Central memory CD8-positive, alpha-beta T cell (primary cell): ENCODE measurements at places on chromosomes 3 and 15.

DNA sequence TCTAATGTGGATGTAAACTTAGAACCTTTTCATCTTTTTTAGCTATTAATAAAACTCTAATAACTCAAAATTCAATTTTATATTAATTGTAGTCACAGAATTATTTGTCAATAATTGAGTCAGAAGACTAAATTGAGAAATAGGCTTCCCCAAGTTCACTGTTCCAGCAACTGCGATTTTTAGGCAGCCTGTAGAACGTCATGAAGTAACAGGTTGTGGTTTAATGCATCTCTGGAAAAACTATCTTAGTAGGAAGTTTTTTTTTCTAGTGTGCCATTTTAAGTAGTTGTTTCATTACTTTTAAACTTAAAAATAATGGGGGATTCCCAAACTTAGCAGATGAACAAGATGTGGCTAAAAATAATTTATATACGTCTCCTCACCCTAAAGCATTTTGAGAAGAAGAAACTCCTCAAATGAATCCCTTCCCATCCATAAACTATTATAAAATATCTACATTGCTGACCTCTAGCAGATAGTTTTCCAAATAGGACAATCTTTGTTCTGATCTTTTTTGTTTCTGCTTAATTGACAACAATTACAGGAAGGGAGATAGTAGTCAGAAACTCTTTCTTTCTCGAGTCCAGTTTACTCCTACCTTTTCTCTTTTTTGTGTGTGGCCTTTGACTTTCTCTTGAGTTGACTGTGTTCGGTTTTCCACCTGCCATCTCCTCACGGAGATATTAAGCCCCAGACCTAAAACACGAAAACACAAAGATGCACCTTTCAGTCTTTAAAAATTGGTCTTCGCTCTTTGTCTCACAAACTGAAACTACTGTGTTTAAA lies 43.1 kb downstream of the LRCH3 start:
- no peak for DNase-seq

- DNase-seq, result no peak
Measured at GRCh38 chr15:67724691-67725375, 100.5 kb upstream of the SKOR1 start.

DNA sequence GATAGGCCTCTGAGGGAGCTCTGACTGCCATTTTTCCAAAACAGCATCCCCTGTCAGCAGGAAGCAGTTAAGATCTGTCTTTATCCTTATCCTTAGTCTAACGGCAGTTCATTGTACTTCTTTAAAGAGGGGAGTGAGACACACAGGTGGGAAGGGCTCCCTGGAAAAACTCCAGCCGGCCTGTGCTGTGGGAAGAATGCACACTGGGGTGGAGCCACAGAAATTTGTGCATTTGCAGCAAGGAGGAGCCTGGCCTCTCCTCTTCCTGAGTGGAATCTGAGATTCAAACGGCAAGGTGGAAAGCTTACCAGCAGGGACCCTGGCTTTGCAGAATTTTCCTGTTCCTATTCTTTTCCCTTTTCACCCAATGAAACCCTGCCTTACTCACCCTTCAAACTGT lies 1209.4 kb downstream of the ROBO2 start:
- DNase-seq, result no peak

DNA sequence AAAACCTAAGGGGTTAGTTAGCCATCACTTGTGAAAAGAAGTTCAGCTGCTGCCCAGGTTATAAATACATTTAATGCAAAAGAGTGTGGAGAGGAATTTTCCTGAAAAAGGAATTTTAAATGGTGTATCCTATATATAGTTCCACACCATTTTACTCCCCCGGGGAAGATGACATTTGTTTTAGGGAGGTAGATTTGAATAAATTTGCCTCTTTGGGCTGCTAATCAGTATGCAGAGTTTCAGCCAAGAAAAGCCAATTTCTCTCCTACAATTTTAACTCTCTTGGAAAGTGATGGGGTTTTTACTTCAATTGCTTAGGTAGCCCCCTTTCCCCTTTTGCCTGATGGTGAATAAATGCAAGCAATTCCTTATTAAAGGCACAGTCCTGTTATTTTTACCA lies 161.2 kb downstream of the OTOL1 start:
- no peak for DNase-seq

DNA sequence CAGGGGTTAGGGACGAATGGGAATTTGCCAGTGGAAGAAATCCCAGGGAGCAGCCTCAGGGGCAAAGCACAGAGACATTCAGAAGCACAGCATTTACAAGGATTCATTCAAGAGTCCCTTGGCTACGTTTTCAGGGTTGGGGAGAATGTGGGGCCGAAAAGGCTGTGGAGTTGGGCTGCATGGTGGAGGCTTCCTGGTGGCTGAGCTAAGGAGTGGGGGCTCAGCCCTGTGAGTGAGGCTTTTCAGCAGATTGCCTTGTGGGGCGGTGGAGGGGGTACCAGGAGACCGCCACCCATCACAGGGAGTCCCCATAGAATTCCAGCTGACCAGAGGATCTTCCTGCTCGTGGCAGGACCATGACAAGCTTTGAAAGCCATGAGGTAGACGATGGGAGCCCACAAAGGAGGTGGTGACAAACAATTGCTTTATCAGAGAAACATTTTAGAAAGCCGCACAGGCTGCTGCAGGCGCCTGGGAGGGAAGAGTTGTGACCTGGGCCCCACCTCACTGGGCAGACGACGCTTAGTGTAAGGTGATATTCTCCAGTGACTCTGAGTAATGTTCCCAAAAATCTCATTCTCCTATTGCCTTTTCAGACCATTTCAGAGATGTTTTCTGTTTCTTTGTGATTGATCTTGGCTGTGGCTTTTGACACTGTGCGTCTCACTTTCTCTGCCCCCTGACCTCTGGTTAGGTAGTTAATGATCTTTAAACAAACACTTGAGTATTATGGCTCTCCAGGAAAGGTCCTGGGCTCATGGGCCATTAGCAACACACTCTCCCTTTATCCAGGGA lies 128.0 kb downstream of the DNAJB8 start:
- DNase-seq, result no peak

GRCh38 chr3:143201045-143201444 lies 81.5 kb downstream of the CHST2 start:
- DNase-seq, result no peak

DNA sequence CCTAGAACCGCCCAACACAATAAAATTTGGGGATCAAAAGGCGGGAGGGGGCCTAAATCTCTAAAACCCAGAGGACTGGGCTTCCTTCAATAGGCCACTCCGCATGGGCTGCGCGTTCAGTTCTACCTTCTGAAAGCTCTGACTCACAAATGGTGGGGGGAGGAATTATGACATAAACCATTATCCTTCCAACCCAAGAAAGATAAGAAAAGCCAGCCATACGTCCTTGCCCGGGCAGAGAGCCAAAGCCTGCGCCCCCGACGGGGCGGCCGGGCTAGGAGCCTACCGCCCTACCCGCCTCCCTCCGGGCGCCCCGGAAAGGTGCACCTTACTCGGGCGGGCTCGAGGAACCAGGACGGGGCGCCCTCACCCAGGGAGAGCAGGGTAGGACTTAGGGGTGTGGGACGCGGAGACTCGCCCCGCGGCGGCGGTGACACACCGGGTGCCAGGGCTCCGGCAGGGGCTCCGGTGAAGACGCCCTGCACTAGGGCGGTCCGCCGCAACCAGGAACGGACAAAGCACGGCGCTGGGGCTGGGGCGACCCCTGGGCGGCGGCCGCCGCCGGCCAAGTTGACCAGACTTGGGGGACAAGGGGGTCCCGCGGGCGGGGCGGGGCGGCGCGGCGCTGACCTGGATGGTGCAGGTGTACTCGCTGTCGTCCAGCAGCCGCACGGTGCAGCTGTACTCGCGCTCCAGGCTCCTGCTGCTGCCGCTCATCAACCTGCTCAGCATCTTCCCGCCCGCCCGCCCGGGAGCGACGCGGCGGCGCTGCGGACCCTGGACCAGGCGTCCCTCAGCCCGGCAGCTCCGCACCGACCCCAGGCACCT lies 534 bp downstream of the FRMD5 start:
- DNase-seq, result no peak

DNA sequence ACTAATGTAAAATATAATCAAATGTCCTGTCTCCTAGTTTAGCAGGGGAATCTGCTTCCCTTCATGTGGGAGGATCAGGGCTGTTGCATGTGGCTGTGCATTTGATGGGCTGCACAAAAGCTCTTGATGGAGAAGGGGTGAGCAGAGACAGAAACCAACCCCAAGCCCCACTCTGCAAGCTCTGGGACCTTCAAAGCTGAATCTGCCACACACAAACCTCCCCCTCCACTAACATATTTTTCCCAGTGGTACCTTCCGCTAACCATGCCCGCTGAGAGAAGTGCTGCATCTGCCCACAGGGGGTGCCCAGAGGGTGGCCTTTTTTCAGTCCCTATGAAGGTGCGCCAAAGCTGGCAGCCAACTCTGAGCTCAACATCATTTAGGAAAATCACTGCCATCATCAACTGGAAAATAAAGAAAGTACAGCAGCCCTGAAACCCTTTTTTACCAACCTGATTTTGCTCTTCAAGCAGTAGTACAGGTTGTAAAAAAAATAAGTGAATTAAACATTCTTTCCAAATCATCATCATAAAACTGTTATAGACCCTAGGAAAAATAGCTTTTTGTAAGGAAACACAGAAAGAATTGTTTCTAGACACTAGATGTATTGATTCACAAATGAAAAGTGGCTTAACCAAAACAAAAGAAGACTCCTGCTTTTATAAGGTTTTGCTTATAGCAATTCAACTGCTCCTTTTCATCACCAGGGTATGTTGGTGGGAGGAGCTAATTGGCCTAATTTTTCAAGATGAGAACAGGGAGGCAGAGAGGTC lies 97.0 kb downstream of the HHLA2 start:
- DNase-seq, result no peak

DNA sequence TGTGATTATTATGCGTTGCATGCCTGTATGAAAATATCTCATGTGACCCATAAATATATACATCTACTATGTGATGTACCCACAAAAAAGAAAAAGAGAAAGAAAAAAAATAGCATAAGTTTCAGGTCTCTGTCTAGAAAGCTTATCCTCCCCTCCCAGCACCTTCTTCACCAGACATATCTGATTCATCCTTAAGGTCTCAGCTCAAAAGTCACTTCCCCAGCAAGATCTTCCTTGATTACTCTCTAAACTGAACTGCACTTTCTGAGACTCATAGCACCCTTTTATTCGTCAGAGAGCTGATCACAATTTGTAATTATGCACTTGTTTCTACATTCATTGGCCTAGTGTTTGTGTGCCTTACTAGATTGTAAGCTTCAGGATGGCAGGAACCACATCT lies 11.1 kb upstream of the PTPN9 start:
- no peak for DNase-seq

DNA sequence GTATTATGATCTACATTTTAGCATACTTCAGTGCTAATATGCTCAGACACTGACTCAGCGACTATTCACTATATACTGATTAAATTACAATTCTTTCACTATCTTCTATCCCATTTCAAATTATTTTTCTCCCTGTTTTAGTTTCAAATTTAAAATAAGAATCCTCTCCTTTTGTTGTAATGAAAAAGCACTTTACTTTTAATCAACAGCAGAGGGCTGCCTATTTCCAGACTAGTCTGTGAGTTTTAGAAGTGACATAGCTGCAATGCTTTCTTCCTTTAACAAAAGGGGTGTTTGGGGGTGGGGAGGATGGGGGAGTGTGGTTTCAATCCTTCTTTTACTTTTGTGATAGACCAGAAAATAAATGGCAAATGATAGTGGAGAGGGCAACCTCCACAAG lies 2.4 kb downstream of the NEDD4 start:
- DNase-seq, result no peak

GRCh38 chr15:62870216-62870615 lies 172.3 kb upstream of the TPM1 start:
- DNase-seq, result no peak

- DNase-seq, result no peak
Measured at GRCh38 chr3:31522152-31522551, 10.6 kb upstream of the STT3B start.

GRCh38 chr3:46395210-46395661 lies 11.6 kb downstream of the CCR5AS start:
- no peak for DNase-seq

DNA sequence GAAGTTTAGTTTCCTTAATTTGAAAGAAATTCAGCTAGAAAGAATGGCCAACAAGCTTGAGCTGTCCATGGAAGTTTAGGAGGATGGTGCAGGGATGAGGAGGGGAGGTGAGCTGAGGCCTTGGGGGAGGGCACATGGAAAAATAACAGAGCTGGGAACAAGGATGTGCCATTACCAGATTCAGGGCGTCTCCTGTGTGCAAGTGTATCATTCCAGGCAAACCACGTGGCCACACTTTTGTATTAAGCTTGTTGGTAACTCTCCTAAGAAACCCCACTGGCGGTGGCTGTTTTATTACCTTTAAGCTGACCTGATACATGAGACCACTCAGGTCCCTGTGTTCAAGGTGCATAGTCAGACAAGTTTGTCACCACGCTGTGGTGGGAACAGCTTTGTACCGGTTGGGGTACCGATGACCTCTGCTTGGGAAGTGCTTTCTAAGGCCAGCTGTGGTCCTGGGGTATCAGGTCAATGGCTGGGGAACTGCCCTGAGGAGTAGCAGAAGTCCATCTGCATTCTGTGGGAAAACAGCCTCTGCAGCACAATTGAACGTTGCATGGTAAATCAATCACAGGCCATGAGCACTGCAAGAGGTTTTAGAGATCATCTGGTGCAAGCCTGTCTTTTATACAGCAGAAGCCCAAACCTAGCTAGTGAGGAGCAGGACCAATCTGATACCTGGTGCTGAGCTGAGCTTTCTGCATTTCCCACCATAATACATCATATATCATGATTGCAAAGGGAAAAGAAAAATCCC lies 235.5 kb downstream of the THSD4 start:
- DNase-seq, result no peak

GRCh38 chr15:64379216-64379960 lies 1.9 kb downstream of the PCLAF start:
- DNase-seq, result no peak

- no peak for DNase-seq
Measured at GRCh38 chr15:63056829-63057228, 14.3 kb downstream of the TPM1 start.

DNA sequence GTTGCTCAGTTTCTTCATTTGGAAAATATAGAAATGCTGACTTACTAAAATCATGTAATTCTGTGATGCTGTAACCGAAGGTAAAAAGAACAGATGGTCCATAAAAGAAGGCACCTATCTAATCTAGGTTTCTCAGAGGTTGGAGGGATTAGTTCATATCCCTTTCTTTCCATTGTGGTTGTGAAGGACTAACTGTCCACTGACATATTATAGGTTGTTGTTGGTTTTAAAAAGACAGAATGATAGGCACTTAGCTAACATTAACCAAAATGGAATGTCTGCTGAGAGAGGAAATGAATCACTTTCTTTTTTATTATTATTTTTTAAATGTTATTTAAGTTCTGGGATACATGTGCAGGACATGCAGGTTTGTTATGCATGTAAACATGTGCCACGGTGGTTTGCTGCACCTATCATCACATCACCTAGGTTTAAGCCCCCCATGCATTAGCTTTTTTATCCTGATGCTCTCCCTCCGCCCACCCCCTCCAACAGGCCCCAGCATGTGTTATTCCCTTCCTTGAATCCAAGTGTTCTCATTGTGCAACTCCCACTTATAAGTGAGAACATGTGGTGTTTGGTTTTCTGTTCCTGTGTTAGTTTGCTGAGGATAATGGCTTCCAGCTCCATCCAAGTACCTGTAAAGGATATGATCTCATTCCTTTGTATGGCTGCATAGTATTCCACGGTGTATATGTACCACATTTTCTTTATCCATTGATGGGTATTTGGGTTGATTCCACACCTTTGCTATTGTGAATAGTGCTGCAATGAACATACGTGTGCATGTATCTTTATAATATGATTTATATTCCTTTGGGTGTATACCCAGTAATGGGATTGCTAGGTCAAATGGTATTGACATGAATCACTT lies 45.8 kb downstream of the ALDH1A2 start:
- DNase-seq, result no peak
